Cardiac septum (tissue), 1 donor: ENCODE measurements at places on chromosomes 3 and 15. TPM values are rescaled to one million over a fixed set of nuclear protein-coding genes. Genes with fewer than 3 reads are reported as not detected.

Gene TNFSF10
- total RNA-seq: 13.0 TPM

Gene MCF2L2
- 1.1 TPM for total RNA-seq

Gene CHRNA7
- total RNA-seq: 1.1 TPM

Gene GPR156
- 0.11 TPM for total RNA-seq

Gene GRIP2
- total RNA-seq: 67.8 TPM

Gene VGLL4
- total RNA-seq: 40.7 TPM

Gene FILIP1L
- 120 TPM for total RNA-seq

Gene ROBO2
- 0.11 TPM for total RNA-seq

Gene GP9
- total RNA-seq: 0.27 TPM

Gene SSUH2
- total RNA-seq: 2.4 TPM

Gene IL5RA
- 0.40 TPM for total RNA-seq

Gene PLSCR4
- total RNA-seq: 14.2 TPM

Gene EEFSEC
- total RNA-seq: 19.3 TPM

Gene SQOR
- 12.3 TPM for total RNA-seq

Gene MORC1
- total RNA-seq: not detected

Gene CATSPER2
- 3.0 TPM for total RNA-seq

Gene ACSBG1
- not detected for total RNA-seq

Gene THPO
- 0.48 TPM for total RNA-seq

Gene C2CD4A
- total RNA-seq: 0.05 TPM

Gene OSTN
- total RNA-seq: 0.48 TPM

Gene FAM227B
- total RNA-seq: 11.5 TPM

Gene AEN
- 8.7 TPM for total RNA-seq

Gene CCDC39
- total RNA-seq: not detected

Gene ITIH3
- total RNA-seq: 0.78 TPM

Gene PSTPIP1
- total RNA-seq: 2.7 TPM

Gene VIPR1
- 0.89 TPM for total RNA-seq

Gene CLCN2
- total RNA-seq: 3.1 TPM

Gene ATP13A4
- total RNA-seq: not detected

Gene LIPH
- 0.51 TPM for total RNA-seq
